Left renal cortex interstitium (tissue), 4 donors: ENCODE measurements at places on chromosomes 1 and 21. TPM values are rescaled to one million over a fixed set of nuclear protein-coding genes. Genes with fewer than 3 reads are reported as not detected.

DNA sequence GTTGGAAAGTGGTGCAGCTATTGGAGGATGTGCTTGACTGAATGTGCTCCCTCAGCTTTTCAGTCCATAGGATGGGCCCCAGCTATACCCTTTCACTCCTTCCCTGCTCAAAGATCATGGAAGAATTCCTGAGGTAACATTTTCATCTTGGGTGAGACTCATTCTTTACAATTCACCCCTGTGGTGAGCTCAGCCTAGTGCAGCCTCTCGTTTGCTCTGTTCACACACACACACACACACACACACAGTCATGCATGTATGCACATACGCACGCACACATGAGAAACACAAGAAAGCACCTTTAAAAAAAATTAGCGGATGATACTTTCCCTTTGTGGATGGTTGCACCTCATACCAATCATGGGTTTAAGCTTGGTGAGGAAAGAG lies 25.8 kb downstream of the CCN1 start:
- no peak for DNase-seq

GRCh38 chr1:32733582-32734321 lies 31.2 kb upstream of the SYNC start:
- DNase-seq, result no peak

- no peak for DNase-seq
Observed at GRCh38 chr1:20479840-20480239, 6.2 kb downstream of the CAMK2N1 start.

GRCh38 chr1:1075148-1075935 lies 1.2 kb upstream of the RNF223 start:
- DNase-seq, result no peak

- no peak for DNase-seq
Observed at GRCh38 chr1:63322944-63323864, 837 bp downstream of the FOXD3 start.

Gene A3GALT2
- not detected for polyA plus RNA-seq

Gene RGS8
- polyA plus RNA-seq, result not detected

Gene TMEM54
- polyA plus RNA-seq, result 8.9 TPM

Gene RNF186
- polyA plus RNA-seq, result 0.46 TPM

Gene MYBPH
- polyA plus RNA-seq, result 0.29 TPM

DNA sequence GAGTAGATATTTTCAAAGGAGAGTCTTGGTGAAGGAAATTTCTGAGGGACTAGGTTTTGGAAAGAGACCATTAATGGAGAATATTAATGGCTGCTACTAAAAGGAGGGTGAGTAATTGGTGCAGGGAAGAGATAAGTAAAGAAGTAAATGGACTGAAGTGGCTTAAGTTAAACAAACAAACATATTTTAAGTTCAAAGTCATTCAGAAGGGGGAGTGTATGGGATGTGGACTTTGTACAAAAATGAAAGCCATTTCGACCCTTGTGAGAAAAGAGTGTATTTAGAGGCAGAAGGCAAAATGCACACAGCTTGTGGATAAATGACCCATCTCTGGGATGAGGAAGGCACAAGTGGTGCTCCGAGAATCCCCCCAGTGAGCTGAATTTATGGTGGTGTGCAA lies 171.7 kb downstream of the BACH1 start:
- no peak for DNase-seq

Gene PTPN14
- 30.8 TPM for polyA plus RNA-seq

- no peak for DNase-seq
Observed at GRCh38 chr21:14814991-14815390, 249.8 kb downstream of the NRIP1 start.

DNA sequence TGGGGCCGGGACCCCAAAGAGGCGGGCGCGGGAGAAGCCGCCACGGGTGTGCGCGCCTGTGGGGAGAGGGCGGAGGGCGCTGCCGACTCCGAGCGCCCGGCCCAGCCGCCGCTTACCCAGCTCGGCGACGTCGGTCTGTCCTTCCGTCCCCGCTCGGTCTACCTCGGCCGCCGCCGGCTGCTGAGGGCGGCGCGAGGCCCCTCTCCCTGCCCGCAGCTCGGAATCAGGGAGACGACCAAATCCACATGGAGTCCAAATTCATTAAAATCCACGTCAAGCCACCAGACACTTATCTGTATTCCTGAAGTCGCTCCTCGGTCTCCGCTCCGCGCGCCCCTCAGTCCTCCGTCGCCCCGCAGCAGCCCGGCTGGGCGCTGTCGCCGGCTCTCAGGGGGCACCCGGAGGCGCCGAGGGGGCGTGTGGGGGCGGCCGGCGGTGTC lies 637 bp downstream of the PLXNA2 start:
- no peak for DNase-seq

DNA sequence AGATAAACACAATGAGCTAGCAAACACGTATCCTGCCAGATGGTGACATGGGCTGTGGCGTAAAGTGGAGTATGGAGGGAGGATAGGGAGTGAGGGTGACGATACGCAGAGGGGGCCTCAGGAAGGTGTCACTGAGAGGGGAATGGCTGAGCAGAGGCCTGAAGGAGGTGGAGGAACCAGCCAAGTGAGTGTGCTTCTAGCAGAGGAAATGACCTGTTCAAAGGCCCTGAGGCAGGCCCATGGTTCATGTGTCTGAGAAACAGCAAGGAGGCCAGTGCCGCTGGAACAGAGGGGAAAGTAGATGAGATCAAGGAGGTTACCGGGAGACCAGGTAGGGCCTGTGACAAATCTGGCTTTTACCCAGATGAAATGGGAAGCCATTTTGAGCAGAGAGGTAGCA lies 36.0 kb downstream of the TAS1R2 start:
- DNase-seq, result no peak

- no peak for DNase-seq
Observed at GRCh38 chr1:236545621-236546169, 21.9 kb downstream of the LGALS8 start.

Gene RNU1-4
- polyA plus RNA-seq, result not detected

Gene LEFTY1
- polyA plus RNA-seq, result 9.3 TPM

Gene AMY1A
- 0.57 TPM for polyA plus RNA-seq

GRCh38 chr1:56931211-56931610 lies 34.6 kb downstream of the C8B start:
- DNase-seq, result no peak

DNA sequence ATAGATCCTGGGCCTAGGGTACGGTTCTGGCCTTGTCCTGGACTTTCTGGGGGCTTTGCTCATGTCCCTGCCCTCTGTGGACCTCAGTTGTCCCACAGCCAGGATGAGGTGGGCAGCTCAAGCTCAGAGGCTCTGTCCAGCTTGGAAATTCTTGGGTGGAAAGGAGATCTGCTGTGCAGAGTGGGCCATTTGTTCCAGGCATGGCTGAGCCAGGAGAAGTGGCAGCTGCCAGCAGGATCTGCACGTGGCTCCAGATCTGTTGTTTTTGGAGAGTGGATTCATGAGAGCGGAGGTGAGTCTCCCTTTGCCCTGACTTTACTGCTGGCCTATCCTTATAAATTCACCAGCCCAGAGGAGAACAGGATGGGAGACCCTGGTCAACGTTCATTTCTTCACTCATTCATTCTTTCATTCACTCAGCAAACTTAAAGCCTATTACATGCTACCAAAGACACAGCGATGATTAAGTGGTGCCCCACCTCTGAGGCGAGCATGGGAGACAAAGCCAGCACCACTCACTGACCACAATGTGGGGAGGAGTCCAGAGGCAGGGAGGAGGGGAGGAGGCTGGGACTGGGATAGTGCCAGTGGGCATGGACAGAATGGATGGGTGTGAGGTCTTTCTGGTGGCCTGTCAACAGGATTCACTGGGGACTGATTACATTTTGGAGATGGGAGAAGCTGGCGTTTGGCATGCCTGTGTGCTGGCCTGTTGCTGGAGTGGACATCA lies 205.1 kb downstream of the TRABD2B start:
- DNase-seq, result no peak

- DNase-seq, result peak; percentile 69
Observed at GRCh38 chr1:59814180-59814900, 409 bp upstream of the HOOK1 start.

GRCh38 chr1:153957744-153958110 lies 685 bp downstream of the CRTC2 start:
- DNase-seq, result no peak

GRCh38 chr1:18534810-18535205 lies 54.1 kb downstream of the KLHDC7A start:
- no peak for DNase-seq

- no peak for DNase-seq
Observed at GRCh38 chr1:229908689-229909088, 158.3 kb upstream of the GALNT2 start.

GRCh38 chr1:161885003-161885402 lies 118.9 kb downstream of the ATF6 start:
- DNase-seq, result no peak

- DNase-seq, result no peak
Observed at GRCh38 chr1:109385417-109385816, 12.3 kb downstream of the SORT1 start.

Gene AHDC1
- polyA plus RNA-seq, result 31.6 TPM

Gene PCP4L1
- polyA plus RNA-seq, result 2.1 TPM

- DNase-seq, result no peak
Observed at GRCh38 chr1:1730870-1731269, 6.7 kb upstream of the CDK11A start.

DNA sequence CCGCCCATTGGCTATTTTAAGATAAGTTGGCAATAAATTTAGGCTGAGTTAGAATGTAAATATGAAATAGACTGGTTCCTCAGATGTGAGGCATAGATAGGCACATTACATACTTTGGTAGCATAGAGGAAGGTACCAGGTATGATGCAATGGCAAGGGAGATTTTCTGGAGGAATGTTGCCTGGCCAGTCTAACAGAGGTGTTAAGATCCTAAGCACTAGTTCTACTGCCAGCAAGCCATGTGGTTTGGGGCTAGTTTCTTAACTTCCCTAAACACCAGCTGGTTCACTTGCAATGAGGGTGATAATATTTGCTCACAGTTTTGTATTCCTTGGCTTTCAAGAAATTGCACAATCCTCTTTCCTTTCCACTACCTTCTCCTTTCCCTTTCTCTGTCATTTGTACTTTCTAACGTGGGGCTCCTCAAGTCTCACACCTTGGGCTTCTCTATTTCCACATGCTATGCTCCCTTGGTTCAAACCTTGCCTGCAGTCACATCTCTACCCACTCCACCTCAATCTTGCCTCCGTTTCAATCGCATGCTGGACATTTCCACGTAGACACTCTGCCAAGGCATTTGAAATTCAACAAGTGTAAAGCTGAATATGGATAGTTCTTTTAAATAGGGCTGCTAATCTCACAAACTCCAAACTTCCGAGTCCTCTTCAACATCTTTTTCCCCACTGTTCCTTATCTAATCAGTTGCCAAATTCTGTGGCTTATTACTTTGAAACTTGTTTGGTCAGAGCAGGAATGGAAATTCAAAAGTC lies 4.7 kb upstream of the CD55 start:
- DNase-seq, result no peak

DNA sequence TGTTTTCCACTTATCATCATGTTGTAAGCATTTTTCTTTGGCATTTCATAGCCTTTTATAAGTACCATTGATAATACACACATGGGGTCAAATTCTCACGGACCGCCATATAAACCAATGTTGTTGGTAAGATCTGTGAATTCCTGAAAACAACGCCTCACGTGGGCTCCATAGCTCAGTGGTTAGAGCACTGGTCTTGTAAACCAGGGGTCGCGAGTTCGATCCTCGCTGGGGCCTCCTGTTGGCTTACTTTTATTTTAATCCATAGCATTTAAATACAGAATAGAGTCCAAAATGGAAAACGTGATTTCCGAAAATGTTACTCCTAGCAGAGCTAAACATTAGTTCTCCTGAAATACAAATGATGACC lies 83.1 kb downstream of the HHIPL2 start:
- no peak for DNase-seq

- no peak for DNase-seq
Observed at GRCh38 chr1:14106126-14106525, 406.1 kb downstream of the PRDM2 start.

DNA sequence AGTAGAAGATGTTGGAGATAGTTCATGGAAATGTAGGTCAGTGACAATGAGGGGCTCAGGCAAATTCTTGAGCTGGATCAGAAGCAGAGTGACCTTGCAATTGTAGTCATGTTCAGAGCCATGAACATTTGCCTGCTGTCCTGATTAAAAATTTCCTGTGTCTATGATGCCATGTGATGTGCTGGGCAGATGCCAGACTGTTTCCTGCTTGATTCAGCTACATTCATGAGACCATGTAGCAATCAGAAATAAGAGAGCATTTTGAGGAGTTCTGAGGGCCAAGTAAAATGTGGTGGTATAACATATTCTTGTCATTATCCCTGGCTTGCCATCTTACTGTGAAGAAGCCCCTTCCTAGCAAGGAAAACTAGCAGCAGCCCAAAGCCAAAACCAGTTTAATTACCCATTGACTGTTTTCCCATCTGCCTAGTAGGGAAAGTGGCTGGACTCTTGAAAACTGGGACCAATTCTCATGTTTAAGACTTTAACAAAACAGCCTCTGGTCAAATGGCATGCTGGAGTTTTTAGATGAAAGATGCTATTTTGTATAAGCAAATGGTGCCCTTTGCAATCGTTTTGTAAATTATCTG lies 118.3 kb downstream of the NOS1AP start:
- no peak for DNase-seq

DNA sequence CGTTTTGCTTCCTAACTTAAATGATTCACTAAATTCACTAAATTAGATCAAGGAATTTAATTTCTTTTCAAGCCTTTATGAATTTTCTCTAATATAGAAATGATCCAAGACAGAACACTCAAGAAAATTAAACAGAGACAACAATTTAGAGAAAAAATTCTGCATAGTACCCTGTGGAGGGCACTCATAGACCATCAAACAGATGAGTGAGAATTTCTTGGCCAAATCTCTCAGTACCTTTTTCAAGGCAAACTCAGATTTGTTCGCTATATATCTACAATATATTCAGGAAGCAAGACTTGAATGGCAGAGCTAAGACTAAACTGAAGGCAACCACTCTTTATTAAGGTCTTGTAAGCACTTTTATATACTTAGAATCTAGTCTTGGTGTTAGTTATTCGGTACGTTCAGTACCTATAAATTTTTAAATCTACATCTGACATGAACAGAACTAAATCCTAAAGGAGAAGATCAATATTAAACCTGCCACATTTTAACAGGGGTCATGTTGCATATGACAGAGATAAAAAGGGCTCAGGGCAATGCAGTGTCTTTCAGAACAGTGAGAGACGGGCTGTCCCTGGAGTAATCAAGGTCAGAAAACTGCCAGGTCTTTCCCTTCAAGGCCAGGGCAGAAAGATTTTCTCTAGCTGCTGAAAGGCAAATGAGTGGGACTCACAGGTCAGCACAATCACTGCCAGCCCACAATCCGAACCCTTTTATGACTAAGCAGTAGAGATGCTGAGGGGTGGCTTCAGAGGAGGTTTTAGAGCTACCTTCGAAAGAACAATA lies 118.8 kb upstream of the TMPRSS15 start:
- no peak for DNase-seq

DNA sequence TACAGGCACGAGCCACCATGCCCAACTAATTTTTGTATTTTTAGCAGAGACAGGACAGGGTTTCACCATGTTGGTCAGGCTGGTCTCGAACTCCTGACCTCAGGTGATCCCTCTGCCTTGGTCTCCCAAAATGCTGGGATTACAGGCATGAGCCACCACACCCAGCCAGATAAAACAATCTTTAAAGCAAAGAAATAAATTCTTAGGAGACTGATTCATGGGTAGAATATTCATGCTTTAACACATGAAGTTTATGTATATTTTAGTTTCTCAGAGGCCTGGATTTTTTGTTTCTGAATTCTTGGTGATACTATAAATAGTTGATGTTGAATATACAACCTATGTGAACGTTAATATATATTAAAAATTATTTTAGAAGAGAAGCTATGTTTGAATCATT lies 127.4 kb upstream of the KIAA1614 start:
- DNase-seq, result no peak

Gene RC3H1
- polyA plus RNA-seq, result 10.0 TPM
